SK-N-SH treated with all-trans-retinoic acid at 6 μM for 48 hours (cell line): ENCODE measurements at places on chromosomes 7 and 10.

- ATAC-seq = no peak
Observed at GRCh38 chr10:43404704-43405084, 4.3 kb downstream of the HNRNPF start.

- no peak for ATAC-seq
Observed at GRCh38 chr10:129387258-129387525, 79.8 kb upstream of the MGMT start.

- ATAC-seq = no peak
Observed at GRCh38 chr10:62813453-62813852, 2.7 kb downstream of the EGR2 start.

DNA sequence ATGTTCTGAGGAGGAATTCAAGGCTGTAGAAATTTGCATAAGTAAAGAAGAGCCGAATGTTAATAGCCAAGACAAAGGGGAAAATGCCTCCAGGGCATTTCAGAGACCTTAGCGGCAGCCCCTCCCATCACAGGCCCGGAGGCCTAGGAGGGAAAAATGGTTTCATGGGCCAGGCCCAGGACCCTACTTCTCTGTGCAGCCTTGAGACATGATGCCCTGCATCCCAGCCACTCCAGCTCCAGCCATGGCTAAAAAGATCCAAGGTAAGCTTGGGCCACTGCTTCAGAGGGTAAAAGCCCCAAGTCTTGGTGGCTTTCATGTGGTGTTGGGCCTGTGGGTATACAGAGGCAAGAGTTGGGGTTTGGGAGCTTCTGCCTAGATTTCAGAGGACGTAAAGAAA is 225.7 kb downstream of the ARHGAP12 start:
- no peak for ATAC-seq

DNA sequence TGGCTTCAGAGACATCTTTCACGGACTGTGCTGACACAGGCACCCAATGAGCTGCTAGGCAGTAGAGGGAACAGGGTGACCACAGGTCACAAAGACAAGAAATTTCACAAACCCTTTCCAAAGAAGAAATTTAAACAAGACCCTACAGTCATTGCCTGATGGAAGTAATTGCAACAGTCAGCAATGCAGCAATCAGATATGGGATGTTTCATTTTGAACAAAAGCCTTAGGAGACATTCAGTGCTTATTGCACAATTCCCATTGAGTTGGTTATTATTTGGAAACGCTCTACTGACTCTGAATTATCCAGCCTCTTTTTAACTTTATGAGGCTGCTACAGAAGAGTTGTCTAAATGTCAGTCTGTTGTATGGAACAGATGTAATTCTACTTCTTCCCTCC is 85.5 kb downstream of the ETV1 start:
- ATAC-seq = peak; percentile 13; the same call in 2 of the 3 replicates

- ATAC-seq = no peak
Observed at GRCh38 chr7:21544715-21545114, 1.9 kb downstream of the DNAH11 start.

DNA sequence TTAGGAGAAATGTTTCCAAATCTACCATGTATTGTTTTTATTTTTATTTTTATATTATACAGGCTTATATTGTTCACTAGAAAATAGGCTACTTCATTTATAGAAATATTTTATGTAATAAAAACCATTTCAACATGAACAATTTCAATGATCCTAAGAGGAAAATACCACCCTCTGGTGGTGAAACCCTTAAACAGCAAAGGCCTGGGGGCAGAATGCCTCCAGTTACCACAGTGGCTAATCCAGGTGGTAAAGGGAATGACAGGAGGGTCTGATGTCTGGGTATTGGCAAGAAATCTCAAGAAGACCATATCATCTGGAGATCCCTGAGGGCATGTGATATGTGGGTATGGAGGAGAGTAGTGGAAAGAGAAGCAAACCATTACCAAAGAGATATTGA is 19.3 kb downstream of the MACC1 start:
- ATAC-seq = no peak

DNA sequence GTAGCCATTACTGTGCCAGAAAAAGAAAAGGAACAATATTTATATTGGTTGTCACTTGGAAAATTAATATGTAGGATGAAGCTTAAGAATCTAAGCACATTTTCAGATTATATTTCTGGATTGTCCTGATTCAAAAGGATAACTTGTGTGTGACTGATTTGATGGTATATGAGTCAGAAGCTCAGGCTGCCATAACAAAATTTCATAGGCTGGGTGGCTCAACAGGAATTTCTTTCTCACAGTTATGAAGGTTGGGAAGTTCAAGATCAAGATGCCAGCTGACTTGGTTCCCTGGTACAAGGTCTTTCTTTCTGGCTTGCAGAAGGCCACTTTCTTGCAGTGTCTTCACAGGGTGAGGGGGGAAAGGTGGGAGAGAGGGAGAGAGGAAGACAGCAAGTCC is 108.5 kb downstream of the ST7 start:
- ATAC-seq = peak; percentile 65

DNA sequence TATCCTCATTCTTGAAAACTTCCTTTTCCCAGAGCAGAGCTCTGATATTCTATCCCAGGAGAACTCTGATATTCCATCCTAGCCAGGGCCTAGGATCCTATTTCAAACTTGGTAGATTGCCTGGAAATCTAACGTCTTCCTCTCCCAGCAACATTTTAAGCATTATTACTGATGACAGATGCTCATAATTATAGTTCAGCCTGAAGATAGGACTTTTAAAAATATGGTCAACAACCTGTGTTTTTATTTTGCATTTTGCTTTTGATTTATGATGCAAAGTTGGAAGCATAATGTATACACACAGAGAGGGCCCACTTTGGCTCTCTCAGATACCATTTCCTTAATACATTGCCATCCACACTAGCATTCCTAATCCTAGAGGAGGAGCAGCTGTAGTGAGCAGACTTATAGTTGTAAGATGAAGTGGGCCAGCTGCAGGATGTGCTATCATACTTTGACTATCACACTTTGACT is 457.4 kb upstream of the TPK1 start:
- ATAC-seq = no peak

GRCh38 chr10:104327745-104328645 is 10.3 kb downstream of the ITPRIP start:
- peak; percentile 69 for ATAC-seq

GRCh38 chr10:20535897-20536881 is 360.9 kb downstream of the NEBL start:
- ATAC-seq = no peak

GRCh38 chr7:13067036-13067435 is 379.6 kb downstream of the ARL4A start:
- ATAC-seq = peak; percentile 44; the same call in 2 of the 3 replicates

- no peak; the same call in 2 of the 3 replicates for ATAC-seq
Observed at GRCh38 chr7:259751-260405, 30.1 kb upstream of the FOXL3 start.

GRCh38 chr10:88205842-88206446 is 342.5 kb downstream of the PTEN start:
- ATAC-seq = peak; percentile 66

DNA sequence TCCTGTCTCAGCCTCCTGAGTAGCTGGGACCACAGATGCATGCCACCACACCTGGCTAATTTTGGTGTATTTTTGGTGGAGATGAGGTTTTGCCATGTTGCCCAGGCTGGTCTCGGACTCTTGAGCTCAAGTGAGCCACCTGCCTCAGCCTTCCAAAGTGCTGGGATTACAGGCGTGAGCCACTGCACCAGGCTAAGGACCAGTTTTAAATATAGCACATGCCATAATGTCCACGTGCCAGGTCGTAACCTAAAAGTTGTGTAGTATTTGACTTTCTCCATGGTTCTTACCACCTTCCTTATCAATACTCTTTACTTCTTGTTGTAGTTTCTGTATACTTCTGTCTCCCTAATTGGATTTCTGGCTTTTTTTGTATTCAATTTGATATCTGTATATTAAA is 13.3 kb downstream of the ANKIB1 start:
- ATAC-seq = no peak

- ATAC-seq = no peak
Observed at GRCh38 chr7:7647495-7648036, 7.0 kb downstream of the UMAD1 start.

GRCh38 chr7:3078514-3078913 is 34.8 kb upstream of the CARD11 start:
- ATAC-seq = no peak

DNA sequence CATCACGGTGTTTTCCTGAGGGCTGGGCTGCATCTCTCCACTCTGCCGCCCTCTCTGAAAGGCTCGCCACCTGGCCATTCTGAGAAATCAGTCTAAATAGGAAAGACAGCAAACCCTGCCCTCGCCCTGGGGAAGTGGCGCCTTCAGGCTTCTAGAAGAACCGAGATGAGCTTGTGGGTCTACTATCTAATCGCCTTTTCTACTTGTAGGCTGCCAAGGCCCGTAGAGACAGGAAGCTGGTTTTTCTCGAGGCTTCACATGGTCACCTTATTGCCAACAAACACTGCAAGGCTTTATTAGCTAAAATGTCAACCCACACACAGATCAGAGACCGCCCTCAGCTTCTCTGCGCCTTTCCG is 21.4 kb downstream of the LAT2 start:
- no peak for ATAC-seq

DNA sequence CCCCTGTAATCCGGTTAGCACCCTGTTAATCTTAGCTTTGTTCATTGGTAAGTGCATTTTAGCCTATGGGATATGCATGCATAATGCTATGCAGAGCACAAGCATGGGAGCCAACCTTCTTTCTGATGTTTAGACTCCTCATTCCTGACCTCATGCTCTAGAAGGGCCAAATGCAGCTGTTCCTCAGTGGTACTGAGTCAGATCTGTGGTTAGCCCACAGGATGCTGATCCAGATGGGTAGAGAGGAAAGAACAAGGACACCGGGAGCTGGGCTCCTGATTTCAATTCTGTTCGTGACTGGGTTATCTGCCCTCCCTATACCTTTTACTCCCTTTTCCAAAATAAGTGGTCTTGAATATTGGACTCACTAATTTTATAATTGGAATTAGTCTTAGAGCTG is 31.7 kb upstream of the C10orf90 start:
- ATAC-seq = no peak

DNA sequence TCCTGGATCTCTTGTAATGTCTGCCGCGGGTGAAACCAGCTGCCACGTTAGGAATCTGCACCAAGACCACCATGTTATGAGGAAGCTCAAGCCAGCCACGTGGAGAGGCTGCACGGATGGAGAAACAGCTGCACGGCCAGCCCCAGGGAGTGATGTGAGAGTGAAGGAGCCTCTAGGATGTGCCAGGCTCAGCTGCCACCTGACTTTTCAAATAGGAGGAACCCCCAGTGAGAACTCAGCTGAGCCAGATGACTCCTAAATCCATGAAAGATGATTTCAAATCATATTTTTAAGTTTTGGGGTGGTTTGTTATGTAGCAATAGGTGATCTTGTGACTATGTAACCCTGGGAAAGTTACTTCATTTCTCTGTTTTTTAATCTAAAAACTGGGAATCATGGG is 71.7 kb downstream of the PRKAG2 start:
- ATAC-seq = no peak
